ENCODE measurements at places on chromosomes 12 and 14. TPM values are rescaled to one million over a fixed set of nuclear protein-coding genes. Genes with fewer than 3 reads are reported as not detected.
A peak's percentile ranks its signal among the peaks of the same experiment; 100 is the strongest.

DNA sequence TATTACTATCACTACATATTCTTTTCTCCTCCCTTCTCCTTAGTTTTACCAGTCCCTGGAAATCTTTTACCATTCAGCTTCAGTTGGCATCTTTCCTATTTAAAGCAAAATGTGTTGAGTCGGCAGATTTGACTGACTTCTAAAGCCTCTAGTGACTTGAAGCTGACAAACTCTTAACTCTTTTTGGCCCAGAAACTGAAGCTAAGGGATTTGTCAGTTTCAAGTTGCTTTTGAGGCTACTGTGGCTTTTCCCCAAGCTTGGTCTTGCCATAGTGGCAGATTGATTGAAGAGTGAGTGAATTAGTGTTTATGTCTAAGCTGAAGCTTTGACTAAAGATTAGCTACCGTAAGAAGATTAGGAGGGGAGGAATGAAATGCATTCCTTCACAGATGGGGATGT, 104.0 kb downstream of the ETNK1 start:
- DNase-seq, result peak; percentile 62
- H3K36me3 ChIP-seq, result no peaks in the 10 kb centered on the region
- no peak overlapping the region for H3K27ac ChIP-seq

- no peaks in the 10 kb centered on the region for H3K4me1 ChIP-seq
- H3K27ac ChIP-seq, result no peak overlapping the region
- H3K4me3 ChIP-seq, result no peak overlapping the region
- DNase-seq, result no peak
Observed at GRCh38 chr12:108017472-108018057, 111.5 kb upstream of the WSCD2 start.

GRCh38 chr12:94126067-94126466, 22.3 kb upstream of the PLXNC1 start:
- H3K4me3 ChIP-seq, result no peak overlapping the region
- DNase-seq, result no peak
- peaks cover 11% of the 10 kb centered on the region for H3K4me1 ChIP-seq

GRCh38 chr14:58824106-58824505, 186.3 kb downstream of the DACT1 start:
- no peaks in the 10 kb centered on the region for H3K27me3 ChIP-seq
- H3K36me3 ChIP-seq, result no peaks in the 10 kb centered on the region
- no peaks in the 10 kb centered on the region for H3K4me1 ChIP-seq
- DNase-seq, result no peak

Gene MRPL52
- total RNA-seq, result 28.1 TPM

DNA sequence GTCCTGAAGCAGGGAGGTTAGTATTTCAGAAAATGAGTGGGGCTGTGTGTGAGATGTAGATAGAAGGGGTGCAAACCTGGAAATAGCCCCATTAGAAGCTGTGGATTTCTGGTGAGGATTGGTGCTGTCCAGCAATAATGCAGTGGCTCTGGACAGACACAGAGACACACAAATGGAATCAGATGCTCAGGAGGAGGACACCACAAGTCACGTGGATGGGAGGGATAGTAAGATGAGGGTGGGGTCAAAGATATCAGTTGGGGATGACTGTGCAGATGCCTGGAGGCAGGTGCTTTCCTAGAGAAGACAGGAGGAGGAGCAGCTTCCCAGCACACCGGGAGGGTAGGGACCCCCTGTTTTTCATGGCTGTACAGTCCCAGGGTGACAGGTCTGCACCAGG, 136.5 kb downstream of the PLXNC1 start:
- no peak overlapping the region for H3K27ac ChIP-seq
- no peaks in the 10 kb centered on the region for H3K27me3 ChIP-seq
- DNase-seq, result no peak
- H3K36me3 ChIP-seq, result no peaks in the 10 kb centered on the region
- H3K4me3 ChIP-seq, result no peak overlapping the region

Gene KCNH5
- total RNA-seq, result 1.9 TPM

Gene PARPBP
- total RNA-seq, result 79.8 TPM

GRCh38 chr12:34188974-34189373, 166.7 kb downstream of the ALG10 start:
- H3K27ac ChIP-seq, result no peak overlapping the region
- no peak for DNase-seq
- H3K36me3 ChIP-seq, result no peaks in the 10 kb centered on the region
- no peaks in the 10 kb centered on the region for H3K4me1 ChIP-seq
- H3K27me3 ChIP-seq, result no peaks in the 10 kb centered on the region

DNA sequence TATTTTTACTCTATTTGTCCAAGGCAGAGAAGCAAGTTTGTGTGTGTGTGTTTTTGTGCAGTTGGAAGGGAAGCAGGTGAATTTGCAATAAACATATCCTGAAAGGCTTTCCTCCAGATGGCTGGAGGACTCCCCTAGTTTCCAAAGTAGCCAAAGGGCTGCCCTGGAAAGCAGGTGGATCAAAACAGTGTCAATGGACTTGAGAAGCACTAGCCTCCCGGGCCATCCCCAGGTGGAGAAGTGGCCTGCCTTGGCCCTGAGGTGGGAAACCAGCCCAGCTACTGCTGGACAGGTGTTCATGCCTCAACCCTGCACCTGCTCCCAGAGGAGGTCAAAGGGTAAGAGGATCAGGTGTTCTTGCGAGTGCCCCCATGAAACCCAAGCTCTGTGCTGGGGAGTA, 1046.9 kb downstream of the VRK1 start:
- no peak overlapping the region for H3K27ac ChIP-seq
- H3K4me3 ChIP-seq, result no peak overlapping the region
- peaks cover 8% of the 10 kb centered on the region for H3K4me1 ChIP-seq
- no peaks in the 10 kb centered on the region for H3K36me3 ChIP-seq

- DNase-seq, result no peak
- H3K4me3 ChIP-seq, result no peak overlapping the region
- H3K36me3 ChIP-seq, result no peaks in the 10 kb centered on the region
- no peaks in the 10 kb centered on the region for H3K27me3 ChIP-seq
Observed at GRCh38 chr14:95887351-95887750, 10.7 kb downstream of the TUNAR start.

DNA sequence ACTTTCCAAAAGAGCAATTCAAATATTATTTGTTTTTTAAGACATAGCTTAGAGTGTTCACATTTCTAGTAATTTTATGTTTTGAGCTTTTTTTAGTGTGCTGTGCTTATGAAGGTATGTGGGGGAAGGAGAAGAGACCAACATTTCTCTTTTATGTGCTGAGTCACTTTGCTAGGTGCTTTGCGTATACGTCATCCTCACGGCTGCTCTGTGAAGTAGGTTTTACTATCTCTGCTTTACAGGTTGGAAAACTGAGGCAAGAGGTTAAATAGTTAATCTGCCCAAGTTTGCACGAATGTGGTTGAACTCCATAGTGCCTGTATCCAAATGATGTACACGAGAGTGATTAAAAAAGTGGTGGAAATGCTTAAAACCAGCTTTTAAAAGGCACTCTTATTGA, 75.9 kb downstream of the AEBP2 start:
- H3K4me3 ChIP-seq, result no peak overlapping the region
- no peaks in the 10 kb centered on the region for H3K27me3 ChIP-seq
- peak overlapping the region; percentile 6 for H3K27ac ChIP-seq
- DNase-seq, result no peak
- peaks cover 8% of the 10 kb centered on the region for H3K36me3 ChIP-seq

Gene WIF1
- total RNA-seq, result 0.06 TPM

GRCh38 chr12:72390146-72390545, 118.0 kb downstream of the TRHDE start:
- no peaks in the 10 kb centered on the region for H3K27me3 ChIP-seq
- H3K27ac ChIP-seq, result peak overlapping the region; percentile 38
- peaks cover 18% of the 10 kb centered on the region for H3K4me1 ChIP-seq
- H3K36me3 ChIP-seq, result no peaks in the 10 kb centered on the region
- peak; percentile 28 for DNase-seq
- H3K4me3 ChIP-seq, result no peak overlapping the region

Gene KLRC3
- total RNA-seq, result not detected

DNA sequence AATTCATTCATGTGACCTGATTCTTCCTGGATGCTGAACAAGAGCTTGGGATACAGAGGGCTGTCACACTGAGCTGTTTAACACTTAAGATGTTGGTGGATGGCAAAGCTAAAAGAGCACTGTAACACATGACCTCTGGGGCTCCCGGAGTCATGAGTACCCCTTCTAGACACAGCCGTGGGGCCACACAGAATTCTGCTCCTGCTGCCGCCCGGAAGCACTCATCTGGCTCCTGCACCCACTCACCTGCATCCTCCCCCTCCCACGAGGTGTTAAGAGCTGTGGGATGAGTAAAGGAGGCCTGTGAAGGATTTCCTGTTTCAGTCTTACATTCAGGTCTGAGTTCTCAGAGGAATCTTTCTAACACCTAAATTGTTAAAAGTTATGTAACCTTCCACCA, 78.0 kb upstream of the SSTR1 start:
- no peaks in the 10 kb centered on the region for H3K36me3 ChIP-seq
- DNase-seq, result no peak
- H3K4me1 ChIP-seq, result no peaks in the 10 kb centered on the region
- H3K27me3 ChIP-seq, result no peaks in the 10 kb centered on the region
- no peak overlapping the region for H3K27ac ChIP-seq

Gene EIF2S3B
- total RNA-seq, result 1.8 TPM

- H3K27ac ChIP-seq, result no peak overlapping the region
- no peak for DNase-seq
- no peaks in the 10 kb centered on the region for H3K36me3 ChIP-seq
- H3K4me3 ChIP-seq, result no peak overlapping the region
- no peaks in the 10 kb centered on the region for H3K4me1 ChIP-seq
- peaks cover 38% of the 10 kb centered on the region for H3K27me3 ChIP-seq
Observed at GRCh38 chr14:22715186-22715812, 51.2 kb upstream of the OXA1L start.

Gene BAZ2A
- total RNA-seq, result 27.1 TPM

GRCh38 chr12:56296295-56296694, 3.8 kb downstream of the CS start:
- H3K4me3 ChIP-seq, result no peak overlapping the region
- no peaks in the 10 kb centered on the region for H3K27me3 ChIP-seq
- H3K36me3 ChIP-seq, result peaks cover 5% of the 10 kb centered on the region
- H3K27ac ChIP-seq, result no peak overlapping the region

- DNase-seq, result no peak
- H3K4me1 ChIP-seq, result peaks cover 11% of the 10 kb centered on the region
- no peaks in the 10 kb centered on the region for H3K36me3 ChIP-seq
- no peaks in the 10 kb centered on the region for H3K27me3 ChIP-seq
- H3K27ac ChIP-seq, result no peak overlapping the region
- H3K4me3 ChIP-seq, result no peak overlapping the region
Observed at GRCh38 chr14:95304342-95304741, 15.4 kb downstream of the CLMN start.

DNA sequence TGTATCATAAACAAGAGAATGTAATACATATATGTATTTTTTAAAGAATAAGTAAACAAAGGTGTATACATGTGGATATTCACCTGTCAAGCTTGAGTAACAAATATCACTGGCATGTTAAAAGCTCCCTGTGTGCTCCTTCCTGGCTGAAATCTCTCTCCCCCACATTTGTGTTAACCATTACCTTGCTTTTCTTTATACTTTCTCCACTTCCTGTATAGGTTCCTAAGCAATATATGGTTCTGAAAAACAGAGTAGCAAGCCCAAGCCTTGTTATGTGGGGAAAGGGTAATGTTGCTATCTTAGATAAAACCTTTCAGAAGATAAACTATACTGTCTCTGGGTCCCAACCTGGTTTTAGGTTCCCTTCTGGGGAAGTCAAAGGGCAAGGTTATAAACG, 32.3 kb upstream of the TBC1D30 start:
- no peak overlapping the region for H3K27ac ChIP-seq
- DNase-seq, result no peak
- no peak overlapping the region for H3K4me3 ChIP-seq
- no peaks in the 10 kb centered on the region for H3K4me1 ChIP-seq

Gene TMEM119
- 0.97 TPM for total RNA-seq

Gene BCL2L2
- 18.0 TPM for total RNA-seq

- H3K27ac ChIP-seq, result peak overlapping the region; percentile 96
- no peaks in the 10 kb centered on the region for H3K27me3 ChIP-seq
- peaks cover 15% of the 10 kb centered on the region for H3K4me1 ChIP-seq
- H3K4me3 ChIP-seq, result peak overlapping the region; percentile 97
- DNase-seq, result peak; percentile 92
Observed at GRCh38 chr12:1691123-1692007, 495 bp downstream of the ADIPOR2 start.

GRCh38 chr12:95390192-95390591, 83.8 kb upstream of the METAP2 start:
- no peak overlapping the region for H3K4me3 ChIP-seq
- H3K36me3 ChIP-seq, result no peaks in the 10 kb centered on the region
- no peaks in the 10 kb centered on the region for H3K27me3 ChIP-seq
- no peak overlapping the region for H3K27ac ChIP-seq
- H3K4me1 ChIP-seq, result peaks cover 7% of the 10 kb centered on the region
- DNase-seq, result no peak

GRCh38 chr12:113622410-113622809, 150.7 kb upstream of the LHX5 start:
- no peaks in the 10 kb centered on the region for H3K27me3 ChIP-seq
- no peaks in the 10 kb centered on the region for H3K36me3 ChIP-seq
- DNase-seq, result no peak
- no peak overlapping the region for H3K27ac ChIP-seq

Gene TSPAN9
- total RNA-seq, result 26.2 TPM

DNA sequence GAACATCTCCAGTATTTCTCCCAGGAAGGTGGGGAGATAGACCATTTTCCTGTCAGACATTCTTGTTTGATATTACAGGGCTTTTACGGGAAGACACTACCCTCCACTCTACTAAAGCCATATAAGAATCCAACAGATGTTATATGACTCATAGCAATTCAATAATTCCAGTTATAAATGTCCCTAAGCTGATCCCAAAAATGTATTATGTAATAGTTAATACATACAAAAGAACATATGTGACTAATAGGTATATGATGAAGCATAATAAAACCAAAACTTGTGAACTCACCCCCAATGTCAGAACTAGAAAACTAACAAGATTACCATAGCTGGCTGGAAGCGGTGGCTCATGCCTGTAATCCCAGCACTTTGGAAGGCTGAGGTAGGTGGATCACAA, 84.2 kb downstream of the EFCAB11 start:
- no peak for DNase-seq
- no peaks in the 10 kb centered on the region for H3K27me3 ChIP-seq
- no peaks in the 10 kb centered on the region for H3K4me1 ChIP-seq
- H3K36me3 ChIP-seq, result no peaks in the 10 kb centered on the region

- H3K27me3 ChIP-seq, result no peaks in the 10 kb centered on the region
- no peaks in the 10 kb centered on the region for H3K4me1 ChIP-seq
- no peak overlapping the region for H3K4me3 ChIP-seq
- no peaks in the 10 kb centered on the region for H3K36me3 ChIP-seq
- no peak for DNase-seq
Observed at GRCh38 chr14:51401756-51402155, 161.7 kb downstream of the TMX1 start.

- H3K27me3 ChIP-seq, result no peaks in the 10 kb centered on the region
- no peak overlapping the region for H3K4me3 ChIP-seq
- peaks cover 10% of the 10 kb centered on the region for H3K4me1 ChIP-seq
- H3K27ac ChIP-seq, result no peak overlapping the region
- H3K36me3 ChIP-seq, result no peaks in the 10 kb centered on the region
Observed at GRCh38 chr14:102574281-102575159, 17.9 kb upstream of the RCOR1 start.

GRCh38 chr14:65333943-65334687, 78.4 kb upstream of the FUT8 start:
- H3K36me3 ChIP-seq, result no peaks in the 10 kb centered on the region
- no peak for DNase-seq
